Stimulated activated CD4-positive, alpha-beta T cell treated with anti-CD3 and anti-CD28 coated beads, TNF-alpha, amount 100 ng/mL, for 1 hour (primary cell): ENCODE measurements at places on chromosomes 11 and 22.

- no peak for DNase-seq
Observed at GRCh38 chr11:122978299-122978620, 3.4 kb downstream of the BSX start.

GRCh38 chr22:26912655-26913345 lies 255.4 kb downstream of the MIAT start:
- DNase-seq: no peak

DNA sequence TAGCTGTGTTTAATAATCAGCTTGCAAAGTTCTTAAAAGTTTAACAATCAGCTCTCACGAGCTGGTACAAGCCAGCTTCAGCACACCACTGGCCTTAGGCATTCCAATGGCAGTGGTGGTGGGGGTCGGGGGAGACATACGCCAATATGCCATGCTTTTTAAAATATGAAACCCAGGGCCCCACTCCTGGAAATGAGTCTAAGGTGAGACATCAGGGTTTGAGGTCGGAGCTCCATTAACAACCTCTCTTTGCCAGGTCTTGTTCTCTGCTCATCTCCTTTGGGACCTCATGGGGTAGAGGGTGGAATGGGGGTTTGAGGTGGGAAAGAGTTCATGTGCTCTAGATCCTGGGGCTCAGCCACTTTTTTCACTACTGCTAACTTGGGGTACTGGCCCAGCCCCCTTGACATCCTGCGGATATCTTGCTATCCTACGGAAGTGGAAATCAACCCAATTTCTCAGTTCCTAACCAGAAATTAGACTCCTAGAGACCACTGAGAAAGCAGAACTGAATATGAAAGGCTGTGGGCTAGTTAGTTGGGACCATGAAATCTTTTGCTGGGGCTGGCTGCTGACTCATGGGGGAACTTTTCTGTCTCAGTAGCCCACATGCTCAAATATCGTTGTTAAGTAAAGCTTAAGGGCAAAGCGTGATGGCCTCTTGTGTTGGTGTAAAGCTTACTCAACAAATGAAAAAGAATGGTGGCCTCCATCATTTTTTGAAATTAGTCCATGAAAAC lies 90.1 kb downstream of the PDHX start:
- DNase-seq: no peak

DNA sequence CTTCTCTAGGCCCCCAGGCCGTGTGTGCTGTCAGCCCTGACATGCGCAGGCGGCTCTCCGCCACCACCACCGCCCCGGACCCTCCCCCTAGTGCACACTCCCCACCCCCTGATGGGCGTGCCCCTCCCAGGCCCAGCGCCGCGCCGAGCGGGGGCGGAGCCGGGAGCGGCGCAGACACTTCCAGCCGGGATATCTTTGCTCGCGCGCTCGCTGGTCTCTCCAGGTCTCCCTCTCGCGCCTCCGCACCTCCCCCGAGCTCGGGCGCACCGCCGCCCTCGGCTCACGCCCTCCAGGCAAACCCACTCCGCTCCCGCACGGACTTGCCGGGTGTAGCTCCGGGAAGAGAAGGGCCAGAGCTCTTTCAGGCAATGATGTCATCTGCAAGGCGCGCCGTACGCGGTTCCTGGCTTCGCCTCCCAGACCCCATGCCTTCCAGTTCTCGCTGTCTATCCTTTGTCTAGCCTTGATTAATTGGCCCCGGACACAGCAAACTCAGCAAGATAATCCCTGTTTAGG lies at the start of gene SCN3B:
Gene SCN3B, minus strand, starts transcription at position 59 of the 516 bp plus-strand sequence. CDS start 823 bp downstream, outside the sequence.
- DNase-seq: no peak

DNA sequence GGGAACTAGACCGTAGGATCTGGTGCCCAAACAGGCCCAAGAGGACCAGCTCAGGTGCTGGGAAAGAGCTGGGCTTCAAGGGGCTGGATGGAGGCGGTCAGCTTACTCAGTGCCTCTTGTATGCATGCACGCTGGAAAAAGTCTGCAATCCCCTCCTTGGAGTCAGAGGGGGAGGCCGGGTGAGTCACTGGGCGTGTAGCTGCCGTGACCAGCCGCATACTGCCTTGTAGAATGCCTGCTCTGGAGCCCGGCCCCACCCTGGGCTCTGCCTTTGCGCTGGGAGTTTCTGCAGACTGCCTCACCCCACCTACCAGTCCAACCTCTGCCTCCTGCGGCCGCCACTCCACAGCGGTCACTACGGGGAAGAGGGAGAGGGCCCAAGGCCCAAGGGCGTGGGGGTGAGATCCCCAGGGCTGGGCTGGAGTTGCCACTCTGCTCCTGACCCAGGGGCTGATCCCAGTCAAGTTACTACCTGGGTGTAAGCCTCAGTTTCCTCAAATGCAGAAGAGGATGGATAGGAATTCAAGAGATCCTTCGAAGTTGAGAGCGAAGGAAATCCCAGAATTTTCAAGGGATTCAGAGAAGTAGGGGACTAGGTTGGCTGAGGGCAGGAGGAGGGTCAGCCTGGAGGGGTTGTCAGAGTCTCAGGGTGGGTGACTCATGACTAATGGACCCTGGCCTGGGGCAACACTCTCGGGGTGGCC lies 4.2 kb downstream of the MRGPRF start:
- no peak for DNase-seq

- no peak for DNase-seq
Observed at GRCh38 chr11:83054001-83054400, 17.7 kb downstream of the RAB30 start.

GRCh38 chr11:62917906-62918502 lies 3.2 kb downstream of the CHRM1 start:
- DNase-seq: no peak

DNA sequence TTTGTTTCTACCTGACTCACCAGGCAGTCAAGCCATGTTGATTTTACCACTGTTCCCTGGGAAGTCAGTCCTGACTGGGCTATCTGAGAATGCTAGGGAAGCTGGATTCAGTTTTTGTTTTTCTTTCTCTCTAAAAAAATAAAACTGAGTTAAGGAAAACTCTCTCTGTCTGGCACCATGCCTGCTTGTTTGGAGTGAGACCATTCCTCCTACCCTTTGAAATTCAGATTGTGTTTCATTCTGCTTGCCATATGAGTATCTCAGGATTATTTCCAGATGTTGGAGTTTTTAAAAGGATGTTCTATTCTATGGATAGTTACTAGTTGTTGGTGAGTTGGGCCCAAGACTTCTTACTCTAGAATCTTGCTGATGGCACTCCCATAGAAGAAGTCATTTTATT lies 1917.0 kb downstream of the LRRC4C start:
- DNase-seq: no peak

- no peak for DNase-seq
Observed at GRCh38 chr11:7648264-7648663, 25.0 kb downstream of the CYB5R2 start.

DNA sequence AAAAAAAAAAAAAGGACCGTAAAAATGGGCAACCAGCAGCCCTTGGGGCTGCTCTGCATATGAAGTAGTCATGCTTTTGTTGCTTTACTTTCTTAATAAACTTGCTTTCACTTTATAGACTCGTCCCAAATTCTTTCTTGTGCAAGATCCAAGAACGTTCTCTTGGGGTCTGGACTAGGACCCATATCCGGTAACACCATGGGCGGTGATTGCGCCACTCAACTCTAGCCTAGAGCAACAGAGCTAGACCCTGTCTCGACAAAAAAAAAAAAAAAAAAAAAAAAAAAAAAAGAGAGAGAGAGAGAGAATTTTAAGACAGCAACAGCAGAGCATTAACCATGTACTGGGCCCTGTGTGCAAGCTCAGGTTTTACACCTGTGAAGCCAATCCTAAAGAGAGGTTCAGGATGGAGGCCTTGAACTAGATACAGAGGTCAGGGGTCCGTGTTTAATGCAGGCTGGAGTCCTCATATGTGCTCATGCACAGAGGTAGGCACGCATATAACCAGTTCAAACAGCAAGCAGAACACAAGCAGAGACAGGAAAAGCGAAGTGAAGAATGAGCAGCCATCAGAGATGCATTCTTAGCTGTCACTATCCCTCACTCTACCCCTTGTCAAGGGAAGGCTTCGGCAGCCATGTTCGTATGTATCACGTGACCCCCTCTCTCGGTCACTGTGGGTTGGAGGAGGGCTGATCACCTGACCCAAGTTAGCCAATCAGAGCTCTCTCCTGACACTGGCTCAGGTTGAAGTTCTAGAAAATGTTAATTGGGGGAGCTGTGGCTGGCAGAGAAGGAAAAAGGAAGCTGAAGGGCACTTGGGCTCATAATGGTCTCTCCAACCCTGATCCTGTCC lies 16.7 kb upstream of the SYT12 start:
- DNase-seq: no peak

DNA sequence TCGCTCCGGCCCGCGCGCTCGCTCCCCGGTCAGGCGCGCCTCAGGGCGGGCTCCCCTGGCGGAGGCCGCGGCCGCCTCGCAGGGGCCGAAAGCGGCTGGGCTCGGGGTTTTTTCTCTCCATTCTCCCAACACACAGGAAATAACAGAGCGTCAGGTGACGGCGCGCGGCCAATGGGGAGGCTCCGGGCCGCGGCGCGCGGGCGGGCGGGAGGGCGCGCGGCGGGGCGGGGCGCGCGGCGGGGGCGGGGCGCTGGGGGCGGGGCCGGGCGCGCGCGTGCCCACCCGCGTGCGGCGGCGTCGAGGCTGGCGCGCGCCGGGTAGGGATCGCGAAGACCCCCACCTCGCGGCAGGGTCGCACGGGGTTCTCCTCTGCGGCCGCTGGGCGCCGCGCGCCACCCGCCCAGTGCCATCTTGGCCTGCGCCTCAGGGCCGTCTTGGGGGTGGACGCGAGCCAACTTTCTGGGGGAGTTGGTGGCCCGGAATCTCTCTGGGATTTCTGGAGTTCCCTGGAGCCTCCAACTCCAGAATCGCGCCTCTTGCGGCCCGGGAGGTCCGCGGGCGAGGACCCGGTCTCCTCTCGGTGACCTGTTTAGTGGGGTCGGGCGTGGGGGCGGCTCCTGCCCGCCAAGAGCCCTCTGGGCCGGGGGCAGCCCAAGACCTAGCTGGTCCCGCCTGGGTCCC lies at the start of gene TCF20:
Gene TCF20, minus strand, starts transcription at position 144 of the 681 bp plus-strand sequence. CDS start 55,348 bp downstream, outside the sequence.
- peak; percentile 44 for DNase-seq

GRCh38 chr22:31872209-31872608 lies 72.1 kb upstream of the YWHAH start:
- DNase-seq: no peak

GRCh38 chr11:119693253-119693815 lies 35.7 kb downstream of the NECTIN1 start:
- no peak for DNase-seq

GRCh38 chr11:124898711-124899110 lies 1.0 kb upstream of the ROBO4 start:
- no peak for DNase-seq

DNA sequence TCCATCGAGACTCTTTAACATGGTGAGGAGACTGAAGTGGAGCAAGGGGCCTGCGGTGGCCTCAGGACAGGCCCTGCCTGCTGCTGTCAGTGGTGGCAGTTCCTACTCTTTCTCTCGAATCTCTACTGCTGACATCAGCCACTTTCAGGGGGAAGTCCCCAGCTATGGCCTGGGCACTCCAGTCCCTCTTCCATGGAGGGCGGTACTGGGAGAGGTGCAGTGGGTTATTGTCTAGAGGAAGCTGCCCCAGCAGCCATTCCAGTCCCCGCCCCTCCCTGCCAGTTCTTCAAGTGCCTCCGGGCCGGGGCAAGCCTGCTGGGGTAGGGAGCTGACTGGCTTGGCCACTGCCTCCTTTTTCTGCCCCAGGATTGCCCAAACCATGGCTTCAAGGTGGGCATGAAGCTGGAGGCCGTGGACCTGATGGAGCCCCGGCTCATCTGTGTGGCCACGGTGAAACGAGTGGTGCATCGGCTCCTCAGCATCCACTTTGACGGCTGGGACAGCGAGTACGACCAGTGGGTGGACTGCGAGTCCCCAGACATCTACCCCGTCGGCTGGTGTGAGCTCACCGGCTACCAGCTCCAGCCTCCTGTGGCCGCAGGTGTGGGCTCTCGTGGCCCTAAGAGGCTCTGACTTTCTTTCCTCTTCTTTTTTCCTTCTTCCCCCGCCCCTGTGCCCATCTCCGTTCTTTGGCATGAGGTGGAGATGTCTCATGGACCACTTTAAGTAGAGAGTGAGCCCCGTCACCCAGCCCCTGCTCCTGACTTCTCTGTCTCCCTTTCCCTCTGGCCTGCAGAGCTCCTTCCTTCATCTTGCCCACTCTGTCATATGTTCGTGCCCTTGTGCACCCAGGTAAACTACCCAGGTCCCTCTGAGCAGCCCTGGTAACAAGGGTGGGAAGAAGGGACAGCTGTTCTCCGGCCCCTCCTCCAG lies 13.7 kb downstream of the CHADL start:
- DNase-seq: no peak

DNA sequence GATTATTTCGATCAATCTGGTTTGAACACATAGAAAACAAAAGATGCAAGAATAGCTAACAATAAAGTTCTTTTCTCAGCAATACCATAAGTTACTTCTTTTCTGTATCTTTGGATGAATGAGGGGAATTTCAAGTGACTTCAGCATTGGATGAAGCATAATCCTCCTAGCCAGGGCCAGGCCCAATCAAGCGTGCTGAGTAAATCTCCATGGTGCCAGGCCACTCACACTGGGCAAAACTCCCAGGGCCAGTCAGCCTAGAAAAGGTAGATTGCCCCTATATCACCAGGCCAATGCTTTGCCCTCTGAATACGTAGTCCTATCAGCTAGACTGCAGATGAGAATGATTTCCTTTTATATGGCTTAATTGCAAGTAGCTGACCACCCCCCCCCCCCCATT lies 6.0 kb downstream of the CNTF start:
- DNase-seq: no peak

DNA sequence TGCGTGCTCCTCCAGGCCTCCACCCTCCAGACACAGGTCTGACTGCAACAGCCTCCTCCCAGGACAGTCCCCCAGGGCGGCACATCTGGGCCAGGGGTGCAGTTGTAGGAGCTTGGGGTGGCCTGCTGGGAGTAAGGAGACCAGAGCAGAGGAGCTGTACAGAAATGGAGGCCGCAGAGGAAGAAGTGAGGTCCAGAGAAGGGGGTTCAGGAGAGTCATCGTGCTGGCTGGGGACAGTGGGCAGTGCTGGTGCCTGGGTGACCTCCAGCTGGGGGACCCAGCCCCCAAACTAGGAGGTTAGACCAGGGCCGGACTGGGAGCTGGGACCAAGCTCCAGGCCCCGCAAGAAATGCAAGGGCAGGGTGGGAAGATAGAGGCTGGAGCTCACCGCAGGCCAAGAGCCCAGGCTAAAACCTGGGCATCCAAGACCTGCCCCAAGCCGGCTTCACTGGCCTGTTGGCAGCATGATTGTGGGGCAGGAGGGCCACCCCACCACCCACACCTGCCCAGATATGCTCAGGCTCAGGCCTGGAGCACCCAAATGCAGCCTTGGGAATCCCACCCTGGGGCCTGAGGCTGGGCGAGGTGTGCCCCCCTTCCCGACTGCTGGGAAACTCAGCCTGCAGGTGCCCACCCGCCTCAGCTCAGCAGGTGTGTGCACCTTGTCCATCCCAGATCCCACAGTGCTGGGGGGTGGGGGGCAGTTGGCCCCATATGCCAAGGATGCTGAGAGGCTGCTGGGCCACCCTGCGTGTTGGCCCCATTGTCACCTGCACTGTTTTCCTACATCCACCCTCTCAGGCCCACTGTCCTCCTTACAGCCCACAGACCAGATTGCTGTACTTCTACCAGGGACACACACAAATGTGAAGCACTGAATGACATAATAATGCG lies 96.9 kb downstream of the MORC2 start:
- no peak for DNase-seq

- no peak for DNase-seq
Observed at GRCh38 chr11:130077671-130078070, 8.0 kb downstream of the APLP2 start.

- no peak for DNase-seq
Observed at GRCh38 chr22:26651815-26652214, 5.6 kb upstream of the MIAT start.
